ENCODE measurements at places on chromosomes 2 and 18.

DNA sequence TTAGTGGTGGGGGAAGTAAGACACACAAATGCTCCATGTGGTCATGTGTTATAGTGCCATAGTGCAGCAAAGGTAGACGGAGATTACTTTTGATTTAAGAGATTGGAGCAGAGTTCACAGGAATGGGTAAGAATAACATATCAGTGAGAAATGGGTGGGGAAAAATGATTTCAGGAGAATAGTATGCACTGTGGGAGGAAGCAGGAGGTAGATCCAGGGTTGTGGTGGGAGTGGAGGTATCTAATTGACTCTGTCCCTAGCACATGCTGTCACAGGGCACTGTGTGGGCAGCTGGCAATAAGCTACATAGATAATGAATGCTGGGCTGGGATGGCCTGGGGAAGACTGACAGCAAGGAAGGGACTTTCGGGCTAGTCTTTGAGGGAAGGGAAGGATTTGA lies 65.3 kb downstream of the STAT1 start:
- no peak for DNase-seq

GRCh38 chr2:9318461-9319337 lies 104.6 kb downstream of the ITGB1BP1 start:
- DNase-seq = no peak

DNA sequence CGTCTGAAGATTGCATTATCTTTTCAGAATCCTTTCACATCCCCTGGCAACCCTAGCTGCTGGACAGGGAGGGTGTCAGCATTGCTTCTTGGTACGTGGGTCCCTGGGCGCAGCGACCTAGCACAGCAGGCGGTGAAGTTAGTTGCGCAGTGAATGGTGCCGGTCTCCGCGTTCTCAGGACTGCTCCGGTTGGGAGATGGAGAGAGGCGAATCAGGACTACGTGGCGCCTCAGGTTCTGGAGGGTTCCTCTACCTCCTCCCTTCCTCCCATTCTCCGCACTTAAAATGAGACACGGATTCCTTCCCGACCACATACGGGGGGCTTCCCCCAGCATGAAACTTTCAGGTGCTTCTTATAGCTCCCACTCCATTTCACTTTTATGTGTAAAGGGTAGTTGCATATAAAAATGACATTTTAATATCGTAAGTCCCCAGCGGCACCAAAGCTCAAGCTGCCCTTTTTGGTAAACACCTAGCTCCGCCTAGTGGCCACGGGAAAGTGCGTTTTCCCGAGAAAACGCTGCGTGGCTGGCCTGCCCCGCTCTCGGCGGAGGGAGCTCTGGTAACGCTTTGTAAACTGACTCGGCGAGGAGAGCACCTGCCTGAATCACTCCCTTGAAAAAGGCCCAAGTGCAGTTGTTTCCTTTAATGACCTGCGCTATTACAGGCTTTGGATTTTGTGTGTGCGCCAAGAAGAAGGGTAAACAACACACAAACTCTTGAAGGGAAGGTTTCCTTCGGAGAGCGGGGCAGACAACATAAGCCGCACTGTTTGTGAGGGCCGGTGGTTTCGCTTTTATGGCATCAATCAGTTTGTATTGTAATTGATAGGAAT lies 32.9 kb upstream of the INHBB start:
- peak; percentile 64 for DNase-seq

- DNase-seq = no peak
Observed at GRCh38 chr18:77006305-77007175, 126.0 kb downstream of the MBP start.

GRCh38 chr18:51137891-51138290 lies 59.6 kb downstream of the MEX3C start:
- DNase-seq = no peak

DNA sequence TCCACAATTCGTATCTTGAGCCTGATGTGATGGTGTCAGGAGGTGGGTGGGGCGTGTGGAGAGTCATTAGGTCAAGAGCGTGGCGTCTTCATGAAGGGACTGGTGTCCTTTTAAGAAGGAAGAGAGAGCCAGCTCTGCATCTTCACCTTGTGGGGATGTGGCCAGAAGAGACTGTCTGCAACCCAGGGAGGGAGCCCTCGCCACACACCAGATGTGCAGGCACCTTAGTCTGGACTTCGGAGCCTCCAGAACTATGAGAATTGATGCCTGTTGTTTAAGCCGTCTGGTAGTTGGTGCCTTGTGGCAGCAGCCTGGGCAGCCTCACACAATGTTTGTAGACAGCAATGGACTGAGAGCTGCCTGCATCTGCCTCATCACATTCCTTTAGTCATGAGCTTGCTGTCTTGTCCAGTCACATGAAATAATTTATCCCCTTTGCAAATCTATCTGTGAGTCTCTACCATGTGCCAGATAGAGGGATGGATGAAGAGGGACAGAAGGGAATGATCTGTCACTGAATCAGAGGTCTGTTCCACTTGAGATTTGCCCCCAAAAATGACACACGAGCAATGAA lies 61.0 kb downstream of the MYT1L start:
- no peak for DNase-seq

GRCh38 chr2:225649274-225649673 lies 249.8 kb downstream of the NYAP2 start:
- DNase-seq = no peak

DNA sequence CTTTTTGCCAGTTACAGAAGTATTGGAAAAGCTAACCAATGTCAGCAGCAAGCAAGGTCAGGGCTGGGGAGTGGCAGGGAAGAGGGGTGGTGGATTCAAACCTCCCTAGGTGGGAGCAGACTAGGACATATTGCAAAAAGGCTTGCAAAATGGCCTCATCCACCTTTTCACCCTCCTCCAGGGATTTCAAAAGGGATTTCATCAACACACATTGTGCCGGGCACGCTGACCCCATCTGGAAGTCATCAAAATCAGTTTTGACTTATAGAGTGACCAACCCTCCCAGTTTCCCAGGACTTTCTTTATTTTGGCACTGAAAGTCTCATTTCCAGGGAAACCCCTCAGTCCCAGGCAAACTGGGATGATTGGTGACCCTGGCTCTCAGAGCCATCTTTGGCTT lies 94.7 kb downstream of the BIN1 start:
- peak; percentile 58 for DNase-seq

DNA sequence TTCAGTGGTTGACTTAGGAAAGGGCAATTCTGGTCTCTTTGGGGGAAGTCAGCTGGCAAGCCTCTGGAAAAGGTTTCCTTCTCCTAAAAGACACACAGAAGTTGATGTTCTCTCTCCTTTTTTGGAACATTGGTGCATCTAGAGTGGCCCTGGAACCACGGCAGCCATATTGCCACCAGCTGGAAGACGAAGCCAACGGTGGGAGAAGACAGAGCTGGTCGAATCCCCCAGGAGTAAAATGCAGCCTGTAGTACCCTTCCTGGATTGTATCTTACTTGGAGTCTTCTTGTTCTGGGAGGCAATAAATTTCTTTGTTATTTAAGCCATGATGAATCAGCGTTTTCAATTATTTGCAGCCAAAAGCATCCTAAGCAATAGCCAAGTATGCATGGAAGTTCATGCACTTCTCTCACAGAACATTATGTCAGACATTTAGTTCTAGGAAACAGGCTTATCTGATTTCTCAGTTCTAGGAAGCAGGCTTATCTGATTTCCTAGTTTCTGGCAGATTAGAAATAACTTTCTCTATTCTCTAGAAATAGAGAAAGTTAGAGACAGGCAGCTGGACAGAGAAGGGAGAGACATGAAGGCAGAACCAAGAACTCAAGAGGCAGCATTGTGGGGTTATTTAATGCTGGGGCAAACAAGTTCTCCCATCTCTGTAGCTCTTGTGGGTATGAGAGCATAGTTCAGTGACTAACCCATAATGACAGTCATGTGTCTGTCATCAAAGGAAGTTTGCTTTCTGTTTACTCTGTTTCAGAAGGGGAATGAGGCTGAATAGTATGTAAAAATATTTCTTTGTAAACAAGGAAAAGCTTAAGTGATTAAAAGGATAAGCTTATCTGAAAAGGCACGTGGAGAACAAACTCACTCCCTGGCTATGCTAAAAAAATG lies 40.5 kb upstream of the NABP1 start:
- DNase-seq = no peak

GRCh38 chr2:151756820-151757219 lies 22.5 kb upstream of the NEB start:
- no peak for DNase-seq

GRCh38 chr18:57287766-57288165 lies 64.6 kb upstream of the ST8SIA3 start:
- no peak for DNase-seq

- peak; percentile 32 for DNase-seq
Observed at GRCh38 chr2:235433860-235434259, 60.0 kb upstream of the AGAP1 start.

DNA sequence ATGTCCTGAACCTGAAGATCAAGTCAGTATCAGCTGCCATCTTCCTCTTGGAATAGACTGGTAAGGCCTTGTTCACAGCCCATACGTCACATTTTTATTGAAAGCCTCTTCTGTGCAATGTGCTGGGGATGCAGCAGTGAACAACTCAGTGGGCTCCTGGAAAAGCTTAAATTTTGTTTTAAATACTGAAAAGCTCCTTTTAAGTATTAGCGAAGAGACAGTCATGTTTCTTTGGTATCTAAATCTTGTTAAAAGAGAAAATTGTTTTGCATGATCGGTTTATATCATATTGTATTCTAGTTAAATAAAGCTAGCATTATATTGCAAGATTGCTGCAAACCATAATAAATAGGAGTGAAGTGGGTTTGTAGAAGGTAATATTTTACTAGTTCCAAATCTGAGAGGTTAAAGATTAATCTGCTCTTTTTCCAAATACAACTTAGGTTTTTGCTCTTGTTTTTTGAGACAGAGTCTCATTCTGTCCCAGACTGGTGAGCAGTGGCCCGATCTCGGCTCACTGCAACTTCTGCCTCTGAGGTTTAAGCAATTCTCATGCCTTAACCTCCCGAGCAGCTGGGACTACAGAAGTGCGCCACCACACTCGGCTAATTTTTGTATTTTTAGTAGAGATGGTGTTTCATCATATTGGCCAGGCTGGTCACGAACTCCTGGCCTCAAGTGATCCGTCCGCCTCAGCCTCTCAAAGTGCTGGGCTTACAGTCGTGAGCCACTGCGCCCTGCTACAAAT lies 1.6 kb upstream of the RMDN2 start:
- no peak for DNase-seq

- DNase-seq = no peak
Observed at GRCh38 chr2:199806179-199806578, 44.8 kb downstream of the FTCDNL1 start.

DNA sequence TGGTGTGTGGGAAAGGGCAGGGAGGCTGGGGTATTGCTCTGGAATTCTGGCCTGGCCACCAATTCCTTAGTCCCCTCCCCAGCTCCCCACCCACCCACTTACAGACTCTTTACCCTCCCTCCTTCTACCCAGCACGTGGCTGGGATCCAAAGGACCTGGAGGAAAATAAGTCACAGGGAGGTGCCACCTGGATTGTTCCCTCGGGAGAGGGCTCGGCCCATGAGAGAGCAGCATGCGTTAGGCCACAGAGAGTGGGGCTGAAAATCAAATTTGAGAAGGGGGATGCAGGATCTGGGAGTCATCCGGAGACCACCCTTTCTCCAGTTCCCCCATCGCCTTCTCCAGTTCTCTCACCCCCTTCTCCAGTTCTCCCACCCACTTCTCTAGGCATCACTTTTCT lies 3.0 kb downstream of the ASPRV1 start:
- DNase-seq = no peak

- no peak for DNase-seq
Observed at GRCh38 chr2:10431797-10432196, 16.3 kb downstream of the ODC1 start.

DNA sequence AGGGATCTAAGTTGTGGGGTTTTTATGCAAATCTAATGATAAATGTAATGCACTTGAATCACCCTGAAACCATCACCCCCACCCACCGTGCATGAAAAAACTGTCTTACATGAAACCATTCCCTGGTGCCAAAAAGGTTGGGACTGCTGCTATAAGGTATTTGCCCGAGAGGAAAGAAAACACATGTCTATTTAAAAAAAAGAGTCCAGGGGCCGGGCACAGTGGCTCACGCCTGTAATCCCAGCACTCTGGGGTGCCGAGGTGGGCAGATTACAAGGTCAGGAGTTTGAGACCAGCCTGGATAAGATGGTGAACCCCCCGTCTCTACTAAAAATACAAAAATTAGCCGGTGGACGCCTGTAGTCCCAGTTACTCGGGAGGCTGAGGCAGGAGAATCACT lies 1372.8 kb upstream of the CDH2 start:
- DNase-seq = no peak

- DNase-seq = no peak
Observed at GRCh38 chr2:142843731-142844130, 33.7 kb upstream of the KYNU start.

DNA sequence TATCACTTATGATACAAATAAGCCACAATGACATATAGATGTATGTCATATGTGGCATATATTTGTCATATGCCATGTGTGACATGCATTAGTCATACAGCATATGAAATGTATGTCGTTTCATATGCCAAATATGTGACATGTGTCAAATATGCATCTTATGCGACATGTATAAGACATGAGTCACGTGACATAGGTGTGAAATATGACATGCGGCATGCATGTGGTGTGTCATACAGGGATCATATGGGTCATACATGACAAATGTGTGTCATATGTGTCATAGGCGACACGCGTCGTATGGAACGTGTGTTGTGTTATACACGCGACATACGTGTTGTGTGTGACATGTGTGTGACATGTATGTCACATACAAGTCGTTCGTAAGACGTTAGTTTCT lies 2154.0 kb upstream of the PIK3C3 start:
- no peak for DNase-seq

GRCh38 chr18:69257861-69258458 lies 142.7 kb upstream of the DOK6 start:
- peak; percentile 90 for DNase-seq

- no peak for DNase-seq
Observed at GRCh38 chr2:219253753-219254589, at the start of gene TUBA4A. TSS of gene TUBA4A (minus strand) at chr2:219253918. CDS start at chr2:219253858, 60 bp downstream.

GRCh38 chr2:173524256-173524955 lies 169.7 kb downstream of the CDCA7 start:
- no peak for DNase-seq

DNA sequence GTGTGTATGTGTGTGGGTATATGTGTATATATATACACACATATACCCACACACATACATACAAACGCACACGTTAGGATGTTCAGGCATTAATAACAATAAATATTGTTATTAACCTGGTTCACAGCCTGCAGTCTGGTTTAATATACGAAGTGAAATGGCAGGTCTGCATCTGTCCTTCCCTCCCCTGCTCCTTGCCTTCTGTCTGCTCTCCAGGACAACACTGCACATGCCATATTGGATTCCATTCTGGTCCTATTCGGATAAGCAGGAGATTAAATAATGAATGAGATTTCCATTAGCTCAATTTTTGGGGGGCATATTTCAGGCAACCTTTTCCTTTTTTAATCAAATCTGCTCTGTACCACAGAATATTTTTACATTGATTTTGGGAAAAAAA lies 158.0 kb downstream of the CELF4 start:
- no peak for DNase-seq

DNA sequence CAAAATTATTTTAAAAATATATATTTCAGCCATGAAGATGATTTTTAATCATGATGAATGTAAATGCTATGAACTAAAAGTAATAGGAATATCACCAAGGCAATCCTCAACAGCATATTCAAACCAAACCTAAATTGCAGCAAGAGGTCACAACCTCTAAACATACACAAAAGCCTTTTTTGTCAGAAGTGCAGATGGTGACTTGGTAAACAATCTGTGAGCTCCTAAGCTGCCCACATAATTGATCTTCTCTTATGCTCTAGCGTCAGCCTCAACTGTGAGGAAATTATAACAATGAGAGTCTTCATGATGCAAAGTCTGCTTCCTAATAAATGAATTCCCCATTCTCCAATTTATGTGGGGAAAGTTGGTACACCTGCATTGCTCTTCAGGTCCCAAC lies 113.2 kb downstream of the TSN start:
- DNase-seq = no peak
